NCI-H2171 treated with DMSO at 0.1 percent for 48 hours (cell line): ENCODE measurements at places on chromosomes 11 and 22.

DNA sequence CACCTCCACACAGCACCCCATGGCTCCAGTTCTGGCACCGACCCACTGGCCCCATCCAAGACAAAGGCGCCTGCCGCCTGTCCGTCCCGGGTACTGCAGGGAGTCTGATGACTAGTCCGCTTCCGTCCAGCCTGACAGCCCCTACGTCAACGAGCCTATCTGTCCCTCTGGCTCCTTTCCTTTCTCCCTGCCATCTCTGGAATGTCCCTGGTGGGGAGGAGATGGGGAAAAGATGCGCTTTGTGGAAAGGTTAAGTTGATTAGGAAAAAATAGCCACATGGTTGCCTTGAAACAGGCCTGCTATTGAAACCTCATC lies 10.4 kb downstream of the PDGFB start:
- no peak for DNase-seq

GRCh38 chr11:78504708-78505107 lies 70.0 kb downstream of the NARS2 start:
- DNase-seq, result no peak

- DNase-seq, result no peak
Observed at GRCh38 chr11:40276960-40277359, 1182.5 kb downstream of the LRRC4C start.

DNA sequence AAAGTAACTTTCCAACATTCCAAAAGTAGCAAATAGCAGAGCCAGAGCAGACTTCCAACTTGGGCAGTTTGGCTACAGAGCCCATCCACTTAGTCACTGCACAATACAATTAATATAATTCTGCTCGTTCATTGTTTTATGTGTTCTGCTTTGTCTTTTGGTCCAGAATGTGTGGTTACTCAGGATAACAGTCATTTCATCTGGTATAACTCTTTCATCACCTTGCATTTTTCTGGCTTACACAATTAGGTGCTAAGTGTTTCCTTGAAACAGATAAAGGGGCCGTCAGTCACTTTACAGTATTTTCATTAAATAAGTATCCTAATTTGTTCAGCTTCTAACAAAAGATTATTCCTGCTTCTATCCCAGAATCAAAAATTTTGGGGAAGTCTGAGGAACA lies 87.2 kb downstream of the LARGE2 start:
- no peak for DNase-seq

GRCh38 chr11:127226380-127226779 lies 225.8 kb upstream of the KIRREL3 start:
- DNase-seq, result no peak

DNA sequence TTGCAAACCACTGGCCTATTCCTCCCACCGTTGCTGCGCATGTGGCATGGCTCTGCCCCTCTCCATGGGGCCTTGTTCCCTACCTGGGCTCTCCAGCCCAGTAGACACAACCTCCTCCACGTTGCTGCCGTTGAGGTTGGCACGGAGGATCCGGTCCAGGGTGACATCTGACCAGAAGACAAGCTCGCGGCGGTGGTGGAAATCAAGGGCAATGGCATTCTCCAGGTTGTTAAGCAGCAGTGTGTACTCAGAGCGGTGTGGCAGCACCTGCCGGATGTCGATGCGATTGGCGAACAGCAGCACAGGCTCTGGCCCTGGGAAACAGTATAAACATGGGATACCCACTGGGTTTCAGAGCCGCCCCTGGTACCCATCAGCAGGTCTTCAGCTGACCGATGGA lies 23.8 kb downstream of the LRP4 start:
- no peak for DNase-seq
